GM12865 (cell line): ENCODE measurements at places on chromosomes 7 and 10.

GRCh38 chr7:155840909-155841308 is 28.6 kb upstream of the SHH start:
- DNase-seq: no peak

DNA sequence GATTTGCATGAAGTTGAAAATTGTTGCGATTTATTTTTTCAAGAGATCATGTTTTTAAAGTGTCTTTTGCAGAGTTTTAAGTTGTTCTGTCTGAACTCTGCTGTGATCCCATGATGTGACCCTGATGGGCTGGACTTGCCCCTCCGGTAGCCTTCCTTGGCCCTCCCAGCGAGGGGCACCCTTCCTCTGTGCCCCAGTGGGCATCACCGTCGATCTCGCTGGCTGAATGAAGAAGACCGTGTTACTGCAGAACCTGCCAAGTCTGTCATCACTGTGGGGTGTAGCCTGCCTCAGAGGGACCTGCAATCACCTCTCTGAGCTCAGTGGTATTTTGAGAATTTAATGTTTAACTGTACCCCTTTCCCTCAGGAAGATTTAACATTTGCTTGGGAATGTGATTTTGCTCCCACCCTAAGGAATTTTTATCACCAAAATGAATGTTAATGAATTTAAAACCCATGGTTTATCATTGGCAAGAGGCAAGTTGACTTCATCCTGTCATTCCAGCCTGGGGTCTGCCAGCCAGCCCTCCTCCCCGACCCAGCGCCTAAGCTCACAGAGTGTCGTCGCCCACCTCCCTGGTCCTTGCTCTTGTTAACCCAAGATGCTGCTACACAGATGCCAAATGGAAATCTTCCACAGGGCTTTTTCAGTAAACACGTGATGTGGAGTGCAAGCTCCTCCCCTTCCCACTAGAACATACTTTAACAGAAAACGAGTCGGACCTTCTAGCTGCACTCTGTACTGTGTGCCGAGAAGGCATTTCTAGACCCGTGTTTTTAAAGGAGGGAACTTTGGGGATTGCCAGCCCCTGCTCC is 115.4 kb downstream of the NT5C2 start:
- no peak for DNase-seq

- peak; percentile 98 for DNase-seq
Measured at GRCh38 chr7:135509839-135510591, at the start of gene CNOT4. Gene CNOT4 (minus strand): TSS chr7:135510102. CDS start chr7:135438331, 71,771 bp downstream.

- DNase-seq: no peak
Measured at GRCh38 chr10:59354434-59354833, 7.9 kb downstream of the FAM13C start.

GRCh38 chr7:1651891-1652290 is 18.2 kb upstream of the ELFN1 start:
- no peak for DNase-seq

DNA sequence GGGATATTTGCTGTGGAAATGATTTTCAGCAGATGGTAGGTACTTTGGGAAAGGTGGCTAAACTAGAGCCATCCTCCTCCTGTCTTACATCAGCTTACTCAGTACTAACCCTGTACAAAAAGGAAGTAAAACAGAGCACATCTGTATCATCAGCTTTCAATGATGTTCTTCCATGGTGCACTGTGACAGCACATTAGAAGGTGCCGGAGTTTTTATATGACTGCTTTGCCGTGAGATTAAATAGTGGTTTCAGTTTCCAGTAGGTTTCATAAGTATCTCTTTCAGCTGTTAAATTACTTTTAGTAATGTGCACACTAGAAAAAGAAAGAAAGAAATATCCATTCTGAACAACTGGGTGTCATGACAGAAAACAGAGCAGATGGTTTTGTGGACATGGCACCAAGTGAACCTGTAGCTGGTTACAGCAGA is 86.5 kb downstream of the ARID5B start:
- DNase-seq: peak; percentile 94
